ENCODE measurements at places on chromosomes 6 and 20. TPM values are rescaled to one million over a fixed set of nuclear protein-coding genes. Genes with fewer than 3 reads are reported as not detected.

DNA sequence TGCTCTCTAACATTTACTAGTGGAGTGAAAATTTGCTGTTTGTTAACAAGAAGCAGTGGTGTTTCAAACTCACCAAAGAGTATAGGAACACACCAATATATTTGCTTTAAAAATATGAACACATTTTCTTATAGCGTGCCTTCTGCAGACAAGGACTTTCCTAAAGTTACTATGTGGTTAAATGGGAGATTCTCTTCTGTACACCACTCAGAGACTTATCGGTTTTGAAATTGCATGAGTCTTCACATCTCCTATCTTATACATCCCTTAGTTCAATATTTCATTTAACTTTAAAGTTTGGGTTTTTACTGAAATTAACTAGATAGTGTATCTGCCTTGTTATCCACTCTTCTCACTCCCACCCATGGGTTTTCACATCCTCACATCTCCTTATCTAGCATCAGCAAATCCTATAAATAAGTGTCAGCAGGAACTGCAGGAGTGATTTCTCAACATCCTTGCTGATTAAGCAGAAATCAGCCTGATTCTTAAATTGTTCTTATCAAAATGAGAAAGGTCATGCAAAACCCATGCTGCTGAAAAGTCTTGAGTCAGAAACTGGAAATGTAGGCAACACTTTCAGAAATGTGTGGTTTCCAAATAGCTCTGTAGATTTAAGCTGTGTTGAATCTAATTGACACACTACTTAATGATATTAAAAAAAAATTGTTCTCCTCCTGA is 1075.6 kb upstream of the GJE1 start:
- DNase-seq = no peak

DNA sequence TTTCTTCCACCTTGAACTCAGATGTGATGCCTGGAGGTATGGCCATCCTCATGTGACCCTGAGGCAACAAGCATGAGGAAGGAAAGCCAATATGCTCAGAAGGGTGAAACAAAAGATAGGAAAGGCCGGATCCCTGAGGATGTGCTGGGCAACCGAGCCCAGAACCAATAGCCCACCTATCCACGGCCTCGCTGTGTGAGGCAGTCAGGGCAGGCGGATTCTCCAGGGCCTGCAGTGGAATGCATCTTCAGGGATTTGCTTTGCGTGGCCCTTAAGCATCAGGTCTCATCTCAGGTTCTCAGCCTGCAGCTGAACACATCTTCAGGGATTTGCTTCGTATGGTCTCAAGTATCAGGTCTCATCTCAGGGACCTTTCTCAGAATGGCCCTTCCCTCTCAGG is 139.8 kb downstream of the ANKRD60 start:
- DNase-seq = no peak

DNA sequence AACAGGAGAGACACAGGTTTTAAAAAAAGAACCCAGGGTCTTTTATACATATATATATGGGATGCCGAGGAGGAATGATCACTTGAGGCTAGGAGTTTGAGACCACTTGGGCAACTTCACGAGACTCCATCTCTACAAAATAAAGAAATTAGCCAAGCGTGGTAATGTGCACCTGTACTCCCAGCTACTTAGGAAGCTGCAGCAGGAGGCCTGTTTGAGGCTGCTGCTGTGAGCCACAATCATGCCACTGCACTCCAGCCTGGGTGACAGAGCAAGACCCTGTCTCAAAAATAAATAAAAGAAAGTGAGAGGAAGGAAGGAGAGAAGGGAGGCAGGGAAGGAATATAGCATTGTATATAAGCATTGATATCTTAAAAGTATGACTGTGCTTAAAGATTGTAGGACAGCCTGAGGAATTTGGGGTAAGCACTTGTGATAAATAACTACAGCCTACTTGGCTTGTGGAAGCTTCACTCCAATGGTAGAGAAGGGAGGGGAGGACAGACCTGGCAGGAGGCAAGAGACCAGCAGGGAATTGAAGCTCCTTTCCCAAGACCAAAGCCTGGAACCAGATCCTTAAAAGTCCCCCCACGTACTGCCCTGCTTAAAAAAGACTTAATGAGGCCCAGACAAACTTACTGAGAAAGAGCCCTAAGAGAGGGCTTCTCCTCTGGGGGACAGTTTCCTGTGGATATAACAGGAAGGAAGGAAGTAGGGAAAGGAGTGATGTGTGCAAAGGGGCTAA is 2.5 kb upstream of the SNTA1 start:
- no peak for DNase-seq

DNA sequence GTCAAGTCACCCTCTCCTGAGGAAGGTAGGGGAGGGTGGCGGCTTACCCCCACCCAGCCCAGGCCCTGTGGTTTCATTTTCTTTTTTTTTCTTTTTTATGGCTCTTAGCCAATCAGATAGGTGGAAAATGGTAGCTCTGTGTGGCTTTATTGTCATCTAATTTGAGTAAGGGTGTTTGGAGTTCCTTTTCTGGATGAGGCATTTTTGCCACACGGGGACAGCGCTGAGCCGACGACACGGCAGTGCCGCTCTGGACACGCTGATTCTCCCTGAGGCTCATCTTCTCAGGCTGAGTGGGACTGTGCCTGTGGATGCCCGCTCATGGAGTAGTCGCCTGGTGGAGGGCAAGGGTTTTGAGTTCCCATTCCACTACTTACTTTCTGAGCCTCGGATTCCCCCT is 37.6 kb upstream of the ANGPT4 start:
- no peak for DNase-seq

Gene NKAPL
- total RNA-seq = 0.56 TPM

DNA sequence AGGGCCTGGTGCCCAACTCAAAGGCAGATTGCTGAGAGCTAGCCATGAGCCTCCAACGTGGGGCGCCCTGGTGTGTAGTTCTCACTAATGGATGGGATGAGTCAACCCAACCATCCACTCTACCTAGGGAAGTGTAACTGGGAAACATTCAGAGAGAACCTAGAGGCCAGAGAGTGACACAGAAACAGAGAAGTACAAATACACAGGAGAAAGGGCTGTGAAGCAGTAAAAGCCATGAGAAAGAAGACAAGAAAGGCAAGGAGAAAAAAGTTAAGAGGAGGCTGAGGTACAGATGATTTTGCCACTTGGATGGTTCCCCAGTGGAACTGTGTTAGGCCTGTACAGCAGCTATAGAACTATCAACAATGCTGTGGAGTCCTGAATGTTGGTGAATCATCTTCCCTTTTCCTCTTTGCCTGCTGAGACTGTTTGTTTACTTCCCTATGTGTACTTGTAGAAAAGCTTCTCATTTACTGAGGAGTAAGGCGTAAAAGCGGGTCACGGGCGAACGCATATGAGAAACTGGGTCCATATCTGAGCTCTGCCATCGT is 39.0 kb downstream of the MAN1A1 start:
- DNase-seq = no peak

DNA sequence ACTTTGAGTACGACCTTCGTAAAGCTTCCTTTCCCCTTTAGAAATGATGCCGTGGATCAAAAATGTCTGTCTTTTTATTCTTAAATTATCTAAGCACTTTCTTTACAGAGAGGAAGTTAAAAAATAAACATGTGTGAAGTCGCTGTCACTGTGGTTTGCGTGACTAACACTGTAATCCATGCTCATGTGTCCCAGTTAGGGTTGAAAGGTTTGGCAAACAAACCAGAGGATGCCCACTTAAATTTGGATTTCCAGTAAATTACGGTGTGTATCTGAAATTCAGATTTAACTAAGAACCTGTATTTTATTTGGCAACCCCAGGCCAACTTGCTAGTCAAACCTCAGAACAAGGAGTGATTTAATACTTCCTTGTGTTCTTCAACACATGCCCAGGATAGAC is 21.1 kb downstream of the HLA-DRB1 start:
- no peak for DNase-seq

Gene CST7
- total RNA-seq = 15.1 TPM

DNA sequence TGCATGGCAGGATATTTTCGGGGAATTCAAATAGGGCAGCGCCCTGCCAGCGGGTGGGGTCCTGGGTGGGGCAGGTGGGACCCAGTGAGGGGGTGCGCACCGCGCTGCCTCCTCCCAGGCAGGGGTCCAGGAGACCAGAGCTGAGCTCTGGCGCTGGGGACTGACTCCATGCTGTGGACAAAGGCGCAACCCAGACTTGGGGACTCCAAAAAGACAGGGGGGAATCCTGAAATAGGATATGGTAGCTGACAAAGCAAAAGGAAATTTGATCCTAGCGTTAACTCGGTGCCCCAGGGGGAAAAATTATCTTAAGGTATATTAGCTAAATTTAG is 23.6 kb downstream of the TFAP2A start:
- no peak for DNase-seq

DNA sequence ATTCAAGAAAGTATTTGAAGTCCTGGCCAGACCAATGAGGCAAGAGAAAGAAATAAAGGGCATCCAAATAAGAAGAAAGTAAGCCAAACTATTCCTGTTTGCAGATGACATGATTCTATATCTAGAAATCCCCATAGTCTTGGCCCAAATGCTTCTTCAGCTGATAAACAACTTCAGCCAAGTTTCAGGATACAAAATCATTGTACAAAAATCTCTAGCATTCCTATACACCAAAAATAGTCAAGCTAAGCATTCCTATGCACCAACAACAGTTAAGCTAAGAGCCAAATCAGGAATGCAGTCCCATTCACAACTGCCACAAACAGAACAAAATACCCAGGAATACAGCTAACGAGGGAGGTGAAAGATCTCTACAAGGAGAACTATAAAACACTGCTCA is 60.1 kb upstream of the PHIP start:
- no peak for DNase-seq

- no peak for DNase-seq
These were observed 217.7 kb upstream of the SULF2 start for GRCh38 chr20:48003021-48003420.

- no peak for DNase-seq
These were observed 72.4 kb upstream of the TNFAIP3 start for GRCh38 chr6:137794516-137795201.

GRCh38 chr6:114080891-114081510 is 110.1 kb upstream of the HDAC2 start:
- no peak for DNase-seq

Gene AFG1L
- 2.7 TPM for total RNA-seq

- no peak for DNase-seq
These were observed 3.4 kb downstream of the LINC00237 start for GRCh38 chr20:21102603-21103311.

Gene MROH8
- total RNA-seq = 2.0 TPM

- DNase-seq = no peak
These were observed 5.9 kb downstream of the TTLL2 start for GRCh38 chr6:167330750-167331149.

Gene VIP
- total RNA-seq = 0.25 TPM

- no peak for DNase-seq
These were observed 78.7 kb downstream of the NCOA7 start for GRCh38 chr6:125869427-125869826.

Gene NEURL2
- 4.1 TPM for total RNA-seq

DNA sequence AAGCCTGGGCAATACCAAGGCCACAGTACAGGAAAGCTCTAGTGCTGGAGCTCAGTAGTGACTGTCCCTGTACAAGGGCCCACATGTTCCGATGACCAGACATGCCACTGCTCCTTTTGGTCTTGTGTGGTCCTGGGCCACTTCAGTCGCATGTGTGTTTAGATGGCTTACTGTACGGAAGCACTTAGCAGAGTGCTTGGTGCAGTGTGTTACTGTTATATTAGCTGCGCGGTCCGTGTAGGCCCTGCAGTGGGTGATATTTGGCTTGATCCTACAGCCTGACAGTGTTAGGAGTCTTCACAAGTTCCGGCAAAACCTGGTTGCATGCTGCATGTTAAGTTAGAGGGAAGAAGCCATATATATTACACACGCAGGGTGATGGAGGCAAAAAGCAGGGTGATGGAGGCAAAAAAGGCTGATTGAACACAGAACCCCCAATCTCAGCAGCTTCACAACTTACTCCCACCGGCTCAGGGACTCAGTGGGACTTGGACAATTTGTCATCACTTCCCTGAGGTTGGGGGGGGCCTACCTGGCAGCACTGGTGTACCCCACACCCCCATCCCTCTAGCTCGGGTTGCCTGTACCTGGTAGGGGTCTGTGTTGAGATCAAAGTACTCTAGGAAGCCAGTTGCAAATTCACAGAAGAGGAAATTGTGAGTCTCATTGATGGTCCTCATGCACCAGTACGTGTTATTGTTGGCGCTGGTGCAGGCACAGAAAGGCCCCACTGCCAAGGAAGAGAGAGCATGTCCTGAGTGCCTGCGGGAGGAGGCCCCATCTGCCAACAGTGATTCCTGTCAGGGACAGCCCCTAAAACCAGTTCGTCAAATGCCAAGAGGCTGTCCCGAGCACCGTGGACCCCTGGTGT is 122.6 kb downstream of the SULF2 start:
- no peak for DNase-seq

Gene SLC17A1
- total RNA-seq = 11.1 TPM

- no peak for DNase-seq
These were observed 427.3 kb upstream of the FLRT3 start for GRCh38 chr20:14764511-14765369.

Gene SLC24A3
- 0.50 TPM for total RNA-seq

DNA sequence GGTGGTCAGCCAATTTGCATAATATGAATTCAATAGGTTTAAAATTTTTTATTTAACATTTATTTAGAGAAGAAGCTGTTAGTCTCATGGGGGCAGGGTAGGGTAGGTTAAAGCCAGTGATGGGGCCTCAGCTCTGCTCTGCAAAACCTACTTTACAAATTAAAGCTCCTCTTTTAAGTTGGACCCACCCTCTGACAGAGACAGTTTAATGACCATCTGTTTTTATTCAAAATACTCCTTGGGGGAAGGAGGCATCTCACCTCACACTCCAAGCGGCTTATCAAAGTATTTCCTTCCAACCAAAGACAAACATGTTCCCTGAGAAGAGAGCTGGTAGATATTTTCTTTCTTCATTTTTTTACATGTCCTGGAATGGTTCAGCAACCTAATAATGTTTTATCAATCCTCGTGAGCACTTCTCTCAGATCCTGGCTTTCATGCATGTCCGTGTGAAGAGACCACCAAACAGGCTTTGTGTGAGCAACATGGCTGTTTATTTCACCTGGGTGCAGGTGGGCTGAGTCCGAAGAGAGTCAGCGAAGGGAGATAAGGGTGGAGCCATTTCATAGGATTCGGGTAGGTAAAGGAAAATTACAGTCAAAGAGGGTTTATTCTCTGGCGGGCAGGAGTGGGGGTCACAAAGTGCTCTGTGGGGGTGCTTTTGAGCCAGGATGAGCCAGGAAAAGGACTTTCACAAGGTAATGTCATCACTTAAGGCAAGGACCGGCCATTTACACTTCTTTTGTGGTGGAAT is 184.7 kb downstream of the GJA1 start:
- DNase-seq = no peak

Data from liver (tissue), 10 donors.